Right lobe of liver (tissue), 6 donors: ENCODE measurements at places on chromosomes 7 and 10. TPM values are rescaled to one million over a fixed set of nuclear protein-coding genes. Genes with fewer than 3 reads are reported as not detected.

- H3K27me3 ChIP-seq, result no peaks in the 10 kb centered on the region
- H3K4me3 ChIP-seq, result no peak overlapping the region
- H3K36me3 ChIP-seq, result no peaks in the 10 kb centered on the region
- H3K27ac ChIP-seq, result no peak overlapping the region
- no peaks in the 10 kb centered on the region for H3K4me1 ChIP-seq
These were observed 196.6 kb upstream of the PLPP4 start for GRCh38 chr10:120260456-120260855.

DNA sequence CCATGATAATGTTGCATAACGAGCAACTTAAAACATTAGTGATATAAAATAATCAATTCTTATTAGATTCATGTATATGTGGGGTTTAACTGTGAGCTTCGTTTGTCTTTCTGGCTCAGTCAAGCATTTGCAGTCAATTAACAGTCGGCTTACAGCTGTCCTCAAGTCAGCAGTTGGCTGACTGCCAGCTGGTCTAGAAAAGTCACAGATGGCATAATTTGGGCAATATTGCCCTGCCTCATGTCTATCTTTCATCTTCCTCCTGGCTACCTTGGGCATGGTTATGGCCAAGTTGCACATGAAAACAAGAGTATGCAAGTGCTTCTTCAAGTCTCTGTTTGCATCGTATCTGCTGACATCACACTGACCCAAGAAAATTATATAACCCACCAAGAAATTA is 186.1 kb upstream of the ZWINT start:
- DNase-seq, result no peak
- H3K4me1 ChIP-seq, result no peaks in the 10 kb centered on the region
- no peaks in the 10 kb centered on the region for H3K36me3 ChIP-seq
- H3K4me3 ChIP-seq, result no peak overlapping the region
- no peak overlapping the region for H3K27ac ChIP-seq
- no peaks in the 10 kb centered on the region for H3K27me3 ChIP-seq

PNLIPRP2 gene
- total RNA-seq, result not detected

GCK gene
- 4.2 TPM for total RNA-seq

- no peak overlapping the region for H3K4me3 ChIP-seq
- no peak for DNase-seq
These were observed 20.5 kb downstream of the MNX1 start for GRCh38 chr7:156989766-156990535.

ANKRD1 gene
- total RNA-seq, result 4.7 TPM
